Astrocyte of the hippocampus (primary cell): ENCODE measurements at places on chromosomes 6 and 20.

DNA sequence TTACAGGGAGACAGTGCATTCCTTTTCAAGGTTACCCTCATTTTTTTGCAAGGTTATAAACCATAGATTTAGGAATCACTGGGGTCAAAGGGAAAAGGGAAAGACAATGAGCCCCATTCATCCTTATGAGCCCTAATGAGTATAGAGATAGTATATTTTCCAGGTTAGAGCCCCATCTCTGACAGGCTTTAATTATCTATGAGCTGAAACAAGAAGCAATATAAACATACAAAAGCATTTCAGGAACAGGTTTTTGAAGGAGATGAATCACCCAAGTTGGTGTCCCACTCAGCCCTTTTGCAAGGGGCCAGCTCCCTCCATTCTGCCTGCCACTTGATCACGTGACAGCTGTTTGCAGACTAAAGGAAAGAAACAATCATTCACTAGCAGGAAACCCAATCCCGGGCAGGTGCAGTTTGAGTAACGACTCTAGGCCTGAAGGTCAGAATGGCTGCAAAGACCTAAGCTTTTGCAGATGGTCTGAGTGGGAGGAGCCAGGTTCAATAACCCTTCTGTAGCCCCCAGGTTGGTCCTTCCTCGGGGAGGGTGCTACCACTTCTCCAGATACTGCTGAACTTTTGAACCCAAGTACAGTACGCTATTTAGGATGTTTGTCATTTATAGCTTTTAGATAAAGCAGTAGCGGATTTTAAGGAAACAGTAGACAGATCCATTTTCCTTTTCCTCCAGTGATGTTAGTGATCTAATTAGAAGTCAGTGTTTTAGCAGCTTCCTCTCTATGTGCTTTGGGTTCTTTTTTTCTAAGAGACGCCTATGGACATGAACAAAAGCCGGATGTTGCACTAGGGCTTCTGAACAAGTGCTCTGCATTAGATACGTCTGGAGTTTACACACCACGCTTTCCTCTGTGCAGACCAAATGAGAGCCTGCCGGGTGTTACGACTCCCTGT is 253.2 kb downstream of the SOX4 start:
- no peak for DNase-seq

GRCh38 chr6:125136378-125136777 is 17.2 kb upstream of the TPD52L1 start:
- no peak for DNase-seq

GRCh38 chr6:100726666-100727065 is 154.5 kb downstream of the ASCC3 start:
- DNase-seq = peak; percentile 77

- no peak for DNase-seq
Observed at GRCh38 chr6:6808915-6809314, 220.4 kb downstream of the LY86 start.

DNA sequence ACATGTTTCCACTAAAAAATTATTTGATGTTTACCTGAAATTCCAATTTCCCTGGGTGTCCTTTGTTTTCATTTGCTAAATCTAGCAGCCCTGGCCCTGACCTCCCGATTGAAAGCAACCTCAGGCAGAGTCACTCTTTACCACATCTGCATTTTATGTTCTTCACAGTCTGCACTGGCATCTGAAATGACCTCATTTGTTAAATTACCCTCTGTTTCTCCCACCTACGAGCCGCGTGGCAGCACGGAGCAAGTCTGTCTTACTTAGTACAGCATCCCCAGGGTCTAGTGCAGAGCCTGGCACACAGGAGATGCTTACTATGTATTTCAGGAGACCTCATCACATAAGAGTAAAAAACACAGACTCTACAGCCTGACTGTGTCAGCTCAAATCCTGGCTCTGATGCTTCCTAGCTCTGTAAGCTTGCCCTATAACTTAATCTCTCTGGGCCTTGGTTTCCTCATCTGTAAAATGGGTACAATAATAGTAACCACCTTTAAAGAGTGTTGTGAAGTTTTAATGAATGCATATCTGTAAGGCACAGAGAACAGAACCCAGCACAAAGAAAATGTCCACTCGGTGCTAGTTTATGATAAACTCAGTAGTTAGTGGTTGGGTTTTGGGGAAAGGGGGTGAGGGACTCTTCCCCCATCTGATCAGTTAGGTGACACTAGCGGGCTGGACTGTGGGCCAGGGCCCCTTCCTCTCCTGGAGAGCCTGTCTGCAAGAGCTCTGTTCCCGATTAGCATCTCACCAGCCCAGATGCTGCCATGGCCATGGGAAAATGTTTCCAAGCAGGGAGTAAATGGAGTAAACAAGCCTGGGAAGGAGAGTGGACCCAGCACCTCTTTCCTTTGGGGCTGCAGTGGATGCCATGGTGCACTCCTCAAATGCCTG is 88.2 kb downstream of the PREX1 start:
- no peak for DNase-seq

GRCh38 chr6:6434151-6434550 is 113.7 kb upstream of the F13A1 start:
- no peak for DNase-seq

DNA sequence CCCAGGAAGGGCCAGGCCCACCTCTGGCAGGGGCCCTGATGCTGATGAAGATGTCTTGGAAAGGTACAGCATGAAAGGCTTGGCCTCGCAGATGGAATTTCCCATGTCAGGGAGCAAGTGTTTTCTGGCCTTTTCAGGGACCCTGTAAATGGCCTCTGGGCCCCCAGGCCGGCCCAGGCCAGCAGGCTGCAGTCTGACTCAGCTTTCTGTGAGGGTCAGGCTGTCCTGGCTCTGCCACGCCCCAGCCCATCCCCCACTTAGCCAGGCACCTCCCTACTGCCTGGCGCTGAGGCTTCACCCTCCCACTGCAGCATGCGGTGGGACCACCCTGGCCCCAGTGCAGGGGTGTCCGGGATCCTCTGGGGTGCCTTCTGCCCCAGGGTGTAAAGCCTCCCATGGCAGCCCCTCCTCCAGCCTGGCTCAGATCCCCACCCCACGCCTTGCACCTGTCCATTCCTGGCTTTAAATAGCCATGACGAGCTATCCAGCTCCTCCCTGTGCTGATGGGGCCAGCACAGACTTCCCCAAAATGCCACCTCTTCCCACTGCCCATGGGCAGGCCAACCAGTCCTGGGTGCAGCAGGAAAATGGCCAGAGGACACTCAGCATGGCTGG is 35.6 kb upstream of the GATA5 start:
- no peak for DNase-seq

GRCh38 chr6:12071064-12071615 is 59.0 kb downstream of the HIVEP1 start:
- DNase-seq = no peak

DNA sequence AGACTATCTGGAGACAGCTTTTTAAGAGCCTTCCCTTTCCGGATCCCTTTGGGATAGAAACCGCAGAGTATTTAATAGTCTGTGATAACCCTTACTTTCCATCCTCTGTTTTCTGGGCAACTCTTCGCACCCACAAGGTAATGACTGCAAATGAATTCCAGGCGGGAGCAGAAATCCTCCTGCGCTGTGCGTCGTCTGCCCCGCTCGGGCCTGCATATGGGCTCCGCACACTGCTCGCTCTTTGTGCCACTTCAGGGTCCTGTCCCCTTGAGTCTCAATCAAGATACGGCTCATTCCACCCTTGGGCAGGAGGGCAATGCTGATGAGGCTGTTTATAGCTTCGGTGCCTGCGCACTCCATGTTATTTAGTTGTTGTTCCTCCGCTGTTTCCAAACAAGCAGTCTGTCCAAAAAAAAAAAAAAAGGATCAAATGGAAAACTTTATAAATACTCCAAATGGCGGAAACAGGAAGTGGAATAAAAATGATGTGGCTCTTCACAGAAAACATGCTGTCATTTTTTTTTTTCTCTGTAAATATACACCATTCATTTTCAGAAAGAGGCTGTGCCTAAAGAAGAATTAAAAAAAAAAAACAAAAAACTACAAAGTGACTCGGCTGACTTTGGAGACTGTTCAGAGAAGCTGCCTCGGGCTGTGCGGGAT is 169.6 kb upstream of the GMDS start:
- no peak for DNase-seq

- no peak for DNase-seq
Observed at GRCh38 chr20:20816969-20817755, 104.7 kb upstream of the RALGAPA2 start.

- DNase-seq = peak; percentile 94
Observed at GRCh38 chr6:28355743-28356665, 6.3 kb downstream of the ZKSCAN3 start.
